Activated CD4-positive, alpha-beta memory T cell treated with anti-CD3 and anti-CD28 coated beads for 36 hours (primary cell): ENCODE measurements at places on chromosomes 16 and 17. TPM values are rescaled to one million over a fixed set of nuclear protein-coding genes. Genes with fewer than 3 reads are reported as not detected.
A peak's percentile ranks its signal among the peaks of the same experiment; 100 is the strongest.

GRCh38 chr17:73343168-73343634 lies 31.4 kb upstream of the CDC42EP4 start:
- H3K27me3 ChIP-seq, result peaks cover 2% of the 10 kb centered on the region
- no peak for DNase-seq
- H3K36me3 ChIP-seq, result no peaks in the 10 kb centered on the region
- peaks cover 6% of the 10 kb centered on the region for H3K4me1 ChIP-seq

GRCh38 chr17:3207367-3207766 lies at the start of gene OR1A1:
OR1A1 (plus strand) TSS chr17:3207667; CDS start chr17:3215621, 7,954 bp downstream.
- no peaks in the 10 kb centered on the region for H3K36me3 ChIP-seq
- no peaks in the 10 kb centered on the region for H3K4me1 ChIP-seq
- no peak for DNase-seq
- H3K27ac ChIP-seq, result no peak within 1 kb of the TSS
- peaks cover 10% of the 10 kb centered on the region for H3K27me3 ChIP-seq

The ZNF646 gene
- 19.9 TPM for total RNA-seq

- DNase-seq, result no peak
- H3K27ac ChIP-seq, result no peak overlapping the region
These were observed 210.2 kb downstream of the MSI2 start for GRCh38 chr17:57466521-57466920.

The CCL13 gene
- total RNA-seq, result not detected

- peaks cover 29% of the 10 kb centered on the region for H3K27me3 ChIP-seq
- H3K4me1 ChIP-seq, result no peaks in the 10 kb centered on the region
- H3K4me3 ChIP-seq, result no peak overlapping the region
- no peak for DNase-seq
- H3K27ac ChIP-seq, result no peak overlapping the region
These were observed 4.1 kb downstream of the PRCD start for GRCh38 chr17:76543826-76544545.

GRCh38 chr17:64160378-64160777 lies 30.4 kb upstream of the ERN1 start:
- peaks cover 2% of the 10 kb centered on the region for H3K4me1 ChIP-seq
- no peaks in the 10 kb centered on the region for H3K27me3 ChIP-seq
- H3K4me3 ChIP-seq, result no peak overlapping the region
- no peak overlapping the region for H3K27ac ChIP-seq
- no peaks in the 10 kb centered on the region for H3K36me3 ChIP-seq

GRCh38 chr17:81871387-81872230 lies 472 bp upstream of the ARHGDIA start:
- peak overlapping the region; percentile 85 for H3K4me3 ChIP-seq
- H3K36me3 ChIP-seq, result peaks cover 36% of the 10 kb centered on the region
- peak; percentile 96 for DNase-seq
- no peaks in the 10 kb centered on the region for H3K27me3 ChIP-seq

The SSTR5 gene
- not detected for total RNA-seq

GRCh38 chr16:70466805-70467076 lies 12.3 kb downstream of the FCSK start:
- no peaks in the 10 kb centered on the region for H3K4me1 ChIP-seq
- H3K27me3 ChIP-seq, result no peaks in the 10 kb centered on the region
- H3K4me3 ChIP-seq, result no peak overlapping the region
- no peak overlapping the region for H3K27ac ChIP-seq
- no peaks in the 10 kb centered on the region for H3K36me3 ChIP-seq

The CA5A gene
- not detected for total RNA-seq

DNA sequence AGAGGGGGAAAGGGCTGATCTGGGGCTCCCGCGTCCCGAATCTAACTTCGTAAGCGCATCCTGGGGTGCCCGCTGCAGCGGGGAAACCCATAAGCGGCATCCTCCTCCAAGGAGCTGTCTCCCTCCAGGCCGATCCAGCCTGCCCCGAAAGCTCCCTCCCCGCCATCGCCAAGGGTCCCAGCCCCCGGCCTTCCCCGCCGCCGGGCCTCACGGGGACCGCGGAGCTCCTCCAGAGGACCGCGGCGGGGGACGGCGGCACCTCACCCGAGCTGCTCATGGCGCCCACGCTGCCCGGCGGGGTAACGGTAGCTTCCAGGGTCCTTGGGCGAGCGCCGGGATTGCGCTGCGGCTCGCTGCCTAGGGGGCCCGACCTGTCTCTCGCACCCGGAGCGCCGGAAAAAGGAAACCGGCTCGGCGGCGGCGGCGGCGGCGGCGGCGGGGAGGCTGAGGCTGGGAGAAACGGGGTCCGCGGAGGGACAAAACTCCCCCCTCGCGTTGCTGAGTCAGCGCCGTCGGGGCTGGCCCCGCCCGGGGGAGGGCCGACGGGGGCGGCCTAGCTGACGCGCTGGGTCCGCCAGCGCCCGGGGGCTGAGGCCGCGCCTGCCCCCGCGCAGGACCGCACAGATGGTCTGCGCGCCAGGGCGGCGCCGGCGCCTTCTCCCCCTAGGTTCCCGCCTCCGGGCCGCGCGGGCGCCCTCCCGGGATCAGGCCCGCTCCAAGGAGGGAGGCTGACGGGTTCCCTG lies at the start of gene BLMH:
Gene BLMH (minus strand): TSS at position 402 of the 743 bp plus-strand sequence. CDS start 125 bp downstream, at position 277.
- peak; percentile 90 for DNase-seq
- peak within 1 kb of the TSS; percentile 87 for H3K27ac ChIP-seq

GRCh38 chr17:2215616-2216364 lies 87.8 kb downstream of the SMG6 start:
- H3K27ac ChIP-seq, result peak overlapping the region; percentile 91
- peaks cover 54% of the 10 kb centered on the region for H3K4me1 ChIP-seq
- H3K27me3 ChIP-seq, result no peaks in the 10 kb centered on the region
- peaks cover 7% of the 10 kb centered on the region for H3K36me3 ChIP-seq

DNA sequence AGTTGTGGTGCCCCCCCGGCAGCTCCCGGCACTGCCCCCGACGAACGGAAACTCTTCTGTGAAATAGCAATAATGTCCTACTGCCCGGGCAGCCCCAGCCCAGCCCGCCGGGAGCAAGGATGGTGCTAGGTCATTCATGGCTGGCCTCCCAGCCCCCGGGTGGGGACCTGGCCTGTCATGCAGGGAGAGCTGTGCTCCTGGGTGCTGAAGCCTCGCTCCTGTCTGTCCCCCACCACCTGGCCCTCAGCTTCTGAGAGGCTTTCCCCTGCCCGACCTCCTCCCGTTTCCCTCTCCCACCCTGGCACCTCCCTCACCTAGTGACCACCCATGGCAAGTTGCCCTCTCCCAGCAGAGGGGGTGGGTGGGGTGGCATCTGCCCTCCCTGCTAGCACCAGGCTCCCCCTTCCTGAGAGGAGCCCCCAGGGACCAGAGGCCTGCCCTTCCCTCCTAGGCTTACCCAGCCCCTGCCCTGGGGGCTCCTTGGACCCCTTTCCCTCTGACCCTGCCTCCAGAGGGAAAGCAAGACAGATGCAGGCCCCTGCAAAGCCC lies 13.5 kb downstream of the PAM16 start:
- DNase-seq, result no peak
- H3K4me3 ChIP-seq, result no peak overlapping the region
- no peaks in the 10 kb centered on the region for H3K4me1 ChIP-seq
- H3K27me3 ChIP-seq, result no peaks in the 10 kb centered on the region
- no peak overlapping the region for H3K27ac ChIP-seq
- peaks cover 1% of the 10 kb centered on the region for H3K36me3 ChIP-seq

GRCh38 chr16:55297062-55297909 lies 26.7 kb upstream of the IRX6 start:
- DNase-seq, result no peak
- H3K27ac ChIP-seq, result no peak overlapping the region
- H3K27me3 ChIP-seq, result peaks cover 9% of the 10 kb centered on the region

The CMTM2 gene
- 0.36 TPM for total RNA-seq

DNA sequence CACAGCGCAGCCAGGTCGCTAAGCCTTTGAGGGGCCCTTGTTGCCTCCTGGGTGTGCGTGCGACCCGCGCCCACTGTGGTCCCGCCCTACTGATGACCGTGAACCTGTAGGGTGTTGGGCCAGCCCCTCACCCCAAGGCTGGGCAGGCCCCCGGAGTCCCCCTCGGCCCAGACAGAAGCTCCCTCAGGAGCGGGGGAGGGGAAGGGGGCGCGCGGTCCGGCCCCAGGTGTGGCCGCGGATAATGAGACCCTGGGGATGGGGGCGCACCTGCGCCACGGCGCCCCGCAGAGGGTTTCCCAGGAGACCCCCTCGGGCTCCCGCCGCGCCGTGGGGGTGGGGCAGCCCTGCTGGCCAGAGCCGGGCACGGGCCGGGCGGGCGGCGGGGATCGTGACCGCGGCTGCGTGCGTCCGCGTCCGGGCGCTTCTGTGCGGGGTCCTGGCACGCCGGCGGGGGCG lies 358 bp upstream of the ARHGDIG start:
- peaks cover 18% of the 10 kb centered on the region for H3K27me3 ChIP-seq
- H3K4me1 ChIP-seq, result peaks cover 5% of the 10 kb centered on the region
- no peak overlapping the region for H3K27ac ChIP-seq

The RNF112 gene
- 0.86 TPM for total RNA-seq

DNA sequence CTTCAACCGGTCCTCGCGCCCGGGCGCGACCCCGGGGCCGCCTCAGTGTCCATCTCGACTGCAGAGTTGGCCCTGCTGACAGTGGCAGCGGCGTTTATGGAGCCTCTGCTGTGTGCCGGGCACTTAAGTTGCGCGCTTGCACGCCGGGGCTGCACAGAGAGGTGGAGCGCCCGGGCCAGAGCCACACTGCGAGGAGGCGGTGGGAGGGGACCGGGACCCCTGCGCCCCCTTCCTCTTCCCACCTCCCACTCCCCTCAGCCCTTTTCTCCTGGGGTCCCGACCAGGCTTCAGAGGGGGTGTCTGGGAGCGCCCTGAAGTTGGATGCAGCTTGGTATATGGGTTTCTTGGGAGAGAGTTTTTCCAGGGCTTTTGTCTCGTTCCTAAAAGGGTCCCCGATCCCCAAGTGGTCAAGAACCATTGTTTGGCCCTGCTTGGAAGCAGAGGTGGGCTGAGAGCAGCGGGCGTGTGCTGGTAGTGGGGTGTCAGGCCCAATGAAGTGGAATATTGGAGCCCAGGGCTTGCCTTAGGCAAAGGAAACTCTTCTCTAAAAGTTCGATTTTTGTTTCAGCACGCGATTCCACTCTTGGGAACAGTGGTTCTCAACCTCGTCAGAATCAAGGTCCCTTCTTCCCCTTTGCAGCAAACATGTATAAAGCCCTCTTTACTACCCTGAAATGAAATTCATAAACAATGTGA lies 605 bp downstream of the MRTFB start:
- DNase-seq, result peak; percentile 40
- peaks cover 12% of the 10 kb centered on the region for H3K4me1 ChIP-seq
- H3K27ac ChIP-seq, result peak overlapping the region; percentile 33
- H3K36me3 ChIP-seq, result no peaks in the 10 kb centered on the region
- H3K4me3 ChIP-seq, result peak overlapping the region; percentile 79

DNA sequence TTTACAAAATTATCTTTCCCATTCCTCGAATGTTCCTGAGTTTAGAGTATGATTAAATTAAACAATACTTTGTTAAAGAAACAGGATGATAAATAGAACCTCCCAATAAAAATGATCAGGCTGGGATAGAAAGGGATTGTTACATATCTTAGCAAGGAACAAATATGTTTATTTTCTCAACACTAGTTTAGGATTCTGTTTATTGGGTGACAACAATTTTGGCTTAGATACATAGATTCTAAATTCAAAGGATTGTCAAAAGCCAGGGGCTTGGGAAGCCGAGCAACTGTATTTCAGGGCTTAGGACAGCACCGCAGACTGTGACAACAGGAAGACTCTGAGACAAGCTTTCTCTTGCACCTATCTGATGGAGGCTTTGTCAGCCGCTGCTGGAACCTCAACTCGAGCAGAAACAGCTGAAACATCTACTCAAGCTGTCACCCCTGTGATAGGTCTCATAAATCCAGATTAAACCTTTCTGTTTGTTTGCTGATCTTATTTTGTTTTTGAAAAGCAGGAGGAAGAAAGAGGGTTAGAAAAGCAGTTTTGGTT lies 562.8 kb upstream of the ZFHX3 start:
- no peaks in the 10 kb centered on the region for H3K4me1 ChIP-seq
- no peak overlapping the region for H3K27ac ChIP-seq
- no peaks in the 10 kb centered on the region for H3K36me3 ChIP-seq
- DNase-seq, result no peak
- no peaks in the 10 kb centered on the region for H3K27me3 ChIP-seq
- no peak overlapping the region for H3K4me3 ChIP-seq

The PLEKHH3 gene
- 1.2 TPM for total RNA-seq

DNA sequence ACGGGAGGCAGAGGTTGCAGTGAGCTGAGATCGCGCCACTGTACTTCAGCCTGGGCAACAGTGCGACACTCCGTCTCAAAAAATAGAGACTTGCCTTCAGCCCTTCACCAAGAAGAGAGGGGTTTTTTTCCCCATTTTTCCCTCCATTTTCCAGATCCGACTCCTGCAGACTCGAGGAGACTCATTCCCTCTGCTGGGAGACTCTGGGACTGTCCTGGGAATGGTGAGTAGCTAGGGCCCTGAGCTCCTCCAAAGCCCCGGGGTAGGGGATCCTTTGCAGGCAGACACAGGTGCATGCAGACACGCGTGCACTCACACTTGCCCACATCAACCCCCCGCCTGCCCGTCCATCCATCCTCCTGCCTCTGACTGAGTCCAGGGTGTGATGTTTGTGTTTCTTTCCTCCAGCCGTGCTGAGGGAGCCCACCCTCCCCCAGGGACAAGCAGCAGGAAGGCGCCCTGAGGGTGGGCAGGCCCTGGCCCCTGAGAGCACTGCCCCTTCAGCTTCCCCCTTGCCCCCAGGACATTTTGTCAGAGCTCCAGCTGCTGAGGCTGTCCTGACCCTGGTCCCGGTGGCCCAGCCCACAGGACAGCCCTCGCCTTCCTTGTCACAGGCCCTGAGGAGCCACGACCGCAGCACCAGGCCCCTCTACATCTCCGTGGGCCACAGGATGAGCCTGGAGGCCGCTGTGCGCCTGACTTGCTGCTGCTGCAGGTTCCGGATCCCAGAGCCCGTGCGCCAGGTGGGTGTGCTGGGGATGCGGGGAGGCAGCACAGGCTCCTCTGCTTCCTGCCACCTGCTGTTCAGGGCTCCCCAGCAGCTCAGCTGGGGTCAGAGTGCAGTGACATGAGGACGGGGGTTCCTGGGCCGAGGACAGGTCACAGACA lies 10.2 kb downstream of the ENDOV start:
- H3K4me1 ChIP-seq, result peaks cover 8% of the 10 kb centered on the region
- H3K27ac ChIP-seq, result no peak overlapping the region
- no peaks in the 10 kb centered on the region for H3K36me3 ChIP-seq
- H3K27me3 ChIP-seq, result no peaks in the 10 kb centered on the region

The AANAT gene
- total RNA-seq, result not detected

The DNAJA3 gene
- 74.6 TPM for total RNA-seq

DNA sequence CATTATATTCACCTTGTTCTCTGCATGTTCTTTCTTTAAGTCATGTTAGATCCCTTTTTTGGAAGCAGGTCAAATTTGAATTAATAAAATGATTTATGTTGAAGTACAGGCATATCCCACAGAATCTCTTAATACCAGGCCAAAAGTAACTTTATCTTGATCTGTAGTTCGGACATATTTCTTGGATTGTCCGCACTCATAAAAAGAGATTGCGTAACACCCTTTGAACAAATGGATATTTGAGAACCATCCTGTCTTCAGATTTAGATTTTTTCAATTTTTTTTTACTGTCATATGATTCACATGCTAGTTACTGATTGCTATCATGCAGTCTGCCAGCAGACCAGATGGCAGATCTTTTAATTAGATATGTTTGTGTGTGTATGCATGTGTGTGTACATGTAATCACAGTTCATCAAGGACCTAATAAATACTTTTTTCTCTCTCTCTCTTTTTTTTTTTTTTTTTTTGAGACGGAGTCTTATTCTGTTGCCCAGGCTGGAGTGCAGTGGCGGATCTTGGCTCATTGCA lies 352.6 kb downstream of the WWOX start:
- DNase-seq, result no peak
- no peak overlapping the region for H3K27ac ChIP-seq
- H3K4me1 ChIP-seq, result no peaks in the 10 kb centered on the region
- H3K36me3 ChIP-seq, result no peaks in the 10 kb centered on the region
- no peak overlapping the region for H3K4me3 ChIP-seq
